ENCODE measurements at places on chromosomes 2 and 18.

DNA sequence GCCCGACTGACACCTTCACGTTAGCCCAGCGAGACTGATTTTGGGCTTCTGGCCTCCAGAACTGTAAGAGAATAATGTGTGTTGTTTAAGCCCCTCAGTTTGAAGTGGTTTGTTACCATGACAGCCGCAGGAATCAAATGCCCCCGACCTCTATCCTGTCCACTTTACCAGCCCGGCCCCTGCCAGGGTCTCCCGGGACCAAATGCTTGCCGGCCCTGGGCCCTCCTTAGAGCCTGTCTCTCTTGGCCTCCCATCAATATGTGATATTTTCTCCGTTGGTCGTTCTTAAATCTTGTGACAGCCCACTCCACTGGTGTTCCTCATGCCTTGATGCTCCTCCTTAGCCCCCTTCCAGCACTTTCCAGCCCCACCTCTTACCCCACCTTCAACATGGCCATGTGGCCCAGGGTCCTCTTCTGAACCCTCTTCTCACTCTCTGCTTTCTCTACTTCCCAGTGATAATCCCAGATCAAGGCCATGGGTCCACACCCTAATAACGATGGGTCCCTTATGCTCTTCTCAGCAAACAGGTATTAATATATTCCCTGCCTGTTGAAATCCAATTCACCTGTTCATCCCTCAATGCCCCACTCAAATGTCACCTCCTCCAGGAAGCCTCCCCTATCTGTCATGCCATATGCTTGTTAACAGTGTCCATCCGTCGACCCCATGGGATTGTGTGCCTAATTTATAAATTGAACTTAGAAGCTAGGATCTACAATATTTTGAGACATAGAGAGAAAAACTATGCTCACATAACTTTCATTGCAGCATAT lies 192.8 kb downstream of the ZFP36L2 start:
- no peak for DNase-seq

DNA sequence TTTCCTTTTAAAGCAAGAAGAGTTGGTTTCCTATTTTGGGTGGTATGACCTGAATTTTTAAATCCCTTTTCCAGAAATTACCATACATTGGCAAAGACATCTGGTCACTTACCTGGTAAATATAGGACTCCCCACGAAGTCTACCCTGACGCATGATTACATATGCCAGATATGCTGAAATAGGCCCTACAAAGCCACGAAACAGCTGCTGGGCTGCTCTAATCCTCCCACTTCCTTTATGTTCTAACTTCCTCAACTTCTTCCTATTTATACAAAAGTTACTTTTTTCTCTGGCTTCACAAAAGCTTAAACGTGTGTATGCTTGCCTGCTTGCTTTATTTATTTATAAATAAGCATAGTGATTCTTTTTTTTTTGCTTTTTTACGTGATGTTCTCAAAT lies 186.0 kb upstream of the EPHA4 start:
- no peak for DNase-seq

GRCh38 chr2:181900007-181900651 lies 8.6 kb downstream of the ITPRID2 start:
- no peak for DNase-seq

GRCh38 chr2:22628221-22628620 lies 756.8 kb upstream of the KLHL29 start:
- DNase-seq, result no peak

DNA sequence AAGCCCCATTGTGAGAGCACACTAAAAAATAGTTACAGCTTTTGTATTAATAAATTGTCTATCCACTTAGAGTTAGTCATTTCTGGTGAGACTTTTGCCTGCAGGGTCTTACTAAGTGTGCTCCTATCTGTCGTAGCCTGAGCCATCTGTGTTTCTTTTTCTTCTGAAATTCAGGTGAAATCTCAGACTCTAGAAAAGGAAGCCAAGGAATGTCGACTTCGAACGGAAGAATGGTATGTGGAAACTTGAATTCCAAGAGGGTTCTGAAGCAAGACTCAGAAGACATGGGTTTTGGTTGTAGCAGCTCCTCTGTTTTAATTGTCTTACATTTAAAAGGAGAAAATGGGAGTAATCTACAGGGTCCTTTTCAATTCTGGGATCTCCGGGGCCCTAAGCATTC lies 70.0 kb upstream of the STON1 start:
- DNase-seq, result no peak

DNA sequence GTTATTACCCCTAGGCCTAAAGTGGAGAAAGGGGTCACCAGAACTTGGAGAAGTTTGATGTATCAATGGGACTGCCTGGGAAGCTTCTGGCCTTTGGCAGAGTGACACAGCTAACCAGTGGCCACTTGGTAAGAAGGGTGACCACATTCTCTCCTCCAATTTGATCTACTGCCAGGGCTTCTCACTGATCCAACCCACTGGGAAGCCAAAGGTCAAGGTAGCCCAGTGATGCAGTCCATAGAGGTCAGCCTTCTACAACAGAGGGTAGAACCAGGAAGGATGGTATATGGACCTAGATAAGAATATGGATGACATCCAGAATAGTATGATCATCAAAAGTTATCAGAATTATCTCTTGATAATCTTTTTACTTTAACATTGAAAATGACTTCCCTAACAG lies 493.6 kb downstream of the NYAP2 start:
- no peak for DNase-seq

DNA sequence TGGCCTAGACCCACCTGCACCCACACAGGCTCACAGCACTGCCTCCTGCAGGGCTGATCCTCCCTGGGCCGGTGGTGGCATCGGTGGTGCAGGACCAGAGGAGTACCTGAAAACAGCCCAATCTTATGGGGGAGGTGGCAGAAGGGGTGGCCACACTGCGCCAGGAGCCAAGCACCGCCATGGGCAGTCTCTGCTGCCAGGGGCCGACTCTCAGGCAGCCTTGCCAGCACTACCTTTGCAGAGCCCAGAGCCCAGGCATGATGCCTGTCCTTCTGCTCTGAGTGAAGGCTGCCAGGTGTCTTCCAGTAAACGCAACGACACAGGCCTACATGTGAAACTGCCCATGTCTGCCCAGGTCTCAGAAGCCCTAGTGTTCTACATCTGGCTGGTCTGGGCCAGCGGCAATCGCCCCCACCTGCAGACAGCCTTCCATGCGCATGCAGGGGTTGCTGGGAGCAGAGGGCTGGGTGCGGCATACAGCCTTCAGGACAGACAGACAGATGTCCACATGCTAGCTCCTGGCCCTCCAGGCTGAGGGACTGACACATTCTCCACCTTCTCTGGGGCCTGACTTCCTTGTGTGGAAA lies 6.8 kb downstream of the HS6ST1 start:
- no peak for DNase-seq

GRCh38 chr2:9144046-9144445 lies 62.6 kb upstream of the ASAP2 start:
- no peak for DNase-seq

DNA sequence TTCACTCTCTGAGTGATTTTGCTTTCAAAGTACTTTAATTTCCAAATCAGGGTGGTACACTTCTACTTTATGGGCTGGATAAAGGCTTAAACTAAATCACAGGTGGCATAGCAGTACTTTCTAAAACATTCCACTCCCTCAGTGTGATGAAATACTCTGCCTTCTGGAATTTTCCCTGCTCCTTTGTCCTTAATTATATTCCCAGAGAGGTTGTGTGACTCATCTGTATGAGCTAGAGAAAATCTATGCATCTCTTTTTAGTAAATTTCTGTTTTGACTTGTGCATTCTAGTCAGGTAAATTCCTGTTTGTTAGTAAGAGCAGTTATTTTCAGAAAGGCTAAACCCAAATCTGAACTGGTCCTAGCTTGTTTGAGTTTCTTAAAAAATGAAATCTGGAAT lies 29.0 kb upstream of the PLA2R1 start:
- no peak for DNase-seq

DNA sequence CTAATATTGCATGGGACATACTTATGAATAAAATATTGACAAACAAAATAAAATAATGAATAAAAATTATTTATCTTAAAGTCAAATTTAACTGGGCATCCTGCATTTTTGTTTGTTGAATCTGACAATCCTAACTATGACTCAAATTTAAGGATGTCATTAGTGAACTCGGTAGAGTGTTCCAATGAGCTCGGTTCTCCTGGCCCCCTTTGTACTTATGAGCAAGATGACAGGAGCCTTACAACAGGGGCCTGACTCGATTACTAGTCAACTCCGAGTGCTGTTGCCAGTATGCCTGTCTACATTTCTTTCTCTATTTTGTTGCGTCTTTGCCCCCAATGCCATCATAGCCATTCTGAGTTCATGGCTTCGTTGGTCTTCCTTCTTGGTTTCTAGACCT lies 40.3 kb downstream of the HRH4 start:
- DNase-seq, result no peak

DNA sequence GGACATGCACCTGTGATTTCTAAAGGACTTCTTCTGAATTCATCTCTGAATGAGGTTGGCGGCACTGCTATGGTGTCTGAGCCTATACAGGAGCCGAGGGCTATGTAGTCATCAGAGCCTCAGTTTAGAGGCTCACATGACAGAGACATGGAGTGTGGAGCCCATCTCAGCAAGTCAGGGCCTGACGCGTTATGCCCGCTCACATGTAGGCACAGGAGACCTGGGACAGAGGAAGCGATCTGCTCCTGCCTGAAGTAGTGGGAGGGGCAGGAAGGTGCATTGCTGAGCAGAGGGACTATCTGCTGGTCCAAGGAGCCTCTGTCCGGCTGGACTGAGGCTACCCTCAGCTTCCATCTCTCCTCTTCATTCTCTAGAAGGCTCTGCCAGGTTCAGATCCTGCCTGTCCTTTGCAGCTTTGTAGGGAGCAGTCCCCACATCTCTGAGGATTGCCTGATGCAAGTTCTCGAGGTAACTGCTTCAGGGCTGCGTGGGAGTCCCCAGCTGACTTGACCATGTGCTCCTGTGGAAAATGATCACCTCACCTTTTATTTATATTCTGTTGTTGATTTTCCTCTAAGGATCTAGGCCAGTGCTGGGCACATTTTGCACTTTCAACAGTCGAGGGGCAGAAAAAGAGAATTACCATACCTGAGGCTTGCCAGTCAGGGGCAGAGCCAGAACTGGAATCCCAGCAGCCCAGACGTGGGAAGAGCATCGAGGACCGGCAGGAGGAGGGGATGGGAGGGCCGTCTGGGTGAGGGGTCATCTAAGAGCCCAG lies 16.6 kb downstream of the KLHL29 start:
- DNase-seq, result no peak

DNA sequence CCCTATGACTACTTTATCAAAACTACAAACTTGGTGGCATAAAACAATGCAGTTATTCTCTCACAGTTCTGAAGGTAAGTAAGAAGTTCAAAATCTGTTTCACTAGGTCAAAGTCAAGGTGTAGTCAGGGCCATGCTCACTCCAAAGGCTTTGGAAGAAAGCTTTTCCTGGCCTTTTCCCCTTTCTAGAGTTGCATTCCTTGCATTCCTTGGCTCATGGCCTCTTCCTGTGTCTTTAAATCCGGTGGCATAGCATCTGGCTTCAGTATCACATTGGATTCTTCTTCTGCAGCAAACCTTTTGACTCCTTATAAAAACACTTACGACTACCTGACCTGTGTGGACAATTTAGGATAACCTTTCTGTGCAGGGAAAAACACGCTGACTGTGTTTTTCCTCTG lies 543.5 kb upstream of the HNMT start:
- no peak for DNase-seq

GRCh38 chr18:77077941-77078689 lies 54.5 kb downstream of the MBP start:
- DNase-seq, result no peak

GRCh38 chr2:168458139-168458538 lies 2.1 kb downstream of the CERS6 start:
- no peak for DNase-seq

DNA sequence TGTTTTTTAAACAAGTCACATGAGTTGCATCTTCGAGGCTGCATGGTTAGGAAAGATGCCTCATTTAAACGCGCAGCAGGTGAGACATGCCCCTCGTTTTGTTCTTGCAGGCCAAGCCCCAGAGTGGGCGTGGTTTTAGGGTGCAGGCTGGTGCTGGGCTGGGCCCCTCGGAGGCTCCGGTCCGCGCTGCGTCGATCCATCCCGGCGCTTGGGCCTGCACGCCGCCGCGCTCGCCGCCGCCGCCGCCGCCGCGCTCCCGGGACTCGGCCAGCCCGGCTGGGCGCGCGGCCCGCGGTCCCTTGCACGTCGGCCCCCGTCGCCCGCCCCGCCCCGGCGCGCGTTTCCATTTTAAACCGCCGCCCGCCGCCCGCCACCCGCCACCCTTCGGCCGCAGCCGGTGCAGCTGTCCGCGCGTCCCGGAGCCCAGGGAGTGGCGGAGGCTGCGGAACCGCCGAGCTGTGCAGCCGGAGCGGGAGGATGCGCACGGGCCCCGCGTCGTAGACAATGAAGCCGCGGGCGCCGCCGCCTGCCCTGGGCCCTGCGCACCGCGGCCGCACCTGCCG lies 175.5 kb downstream of the AGAP1 start:
- no peak for DNase-seq

- DNase-seq, result no peak
These were observed 52.9 kb downstream of the NR4A2 start for GRCh38 chr2:156279446-156280150.

DNA sequence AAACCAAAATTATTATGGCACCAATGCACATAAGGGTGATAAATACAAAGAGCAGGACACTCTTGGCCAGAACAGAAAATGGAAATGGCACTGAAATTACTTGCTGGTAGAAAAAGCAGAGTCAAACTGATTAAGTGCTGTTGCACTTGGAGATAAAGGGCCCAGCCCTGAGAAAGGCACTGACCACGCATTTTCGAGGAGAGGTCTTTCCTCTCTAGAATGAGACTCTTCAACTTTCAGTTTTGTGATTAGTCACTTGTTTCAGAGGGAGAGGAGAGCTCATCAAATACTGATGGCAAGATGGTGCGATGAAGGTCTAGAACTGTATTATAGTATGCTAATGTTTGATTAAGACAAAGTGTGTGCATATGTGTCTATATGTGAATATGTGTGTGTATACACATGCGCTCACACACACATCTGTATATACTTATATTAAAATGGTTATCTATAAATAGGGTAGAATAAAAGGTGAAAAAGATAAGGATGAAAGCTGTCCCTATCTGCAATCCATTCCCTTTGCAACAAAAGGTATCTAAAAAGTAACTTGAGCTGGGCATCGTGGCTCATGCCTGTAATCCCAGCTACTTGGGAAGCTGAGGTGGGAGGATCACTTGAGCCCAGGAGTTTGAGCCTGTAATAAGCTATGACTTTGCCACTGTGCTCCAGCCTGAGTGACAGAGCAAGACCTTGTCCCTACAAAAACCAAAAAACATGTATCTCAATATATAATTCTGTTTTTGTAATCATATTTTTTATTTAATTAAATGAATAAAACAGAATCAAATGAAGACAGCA lies 48.8 kb upstream of the ZDBF2 start:
- DNase-seq, result no peak

GRCh38 chr2:127859712-127860085 lies 1.7 kb upstream of the POLR2D start:
- DNase-seq, result no peak

DNA sequence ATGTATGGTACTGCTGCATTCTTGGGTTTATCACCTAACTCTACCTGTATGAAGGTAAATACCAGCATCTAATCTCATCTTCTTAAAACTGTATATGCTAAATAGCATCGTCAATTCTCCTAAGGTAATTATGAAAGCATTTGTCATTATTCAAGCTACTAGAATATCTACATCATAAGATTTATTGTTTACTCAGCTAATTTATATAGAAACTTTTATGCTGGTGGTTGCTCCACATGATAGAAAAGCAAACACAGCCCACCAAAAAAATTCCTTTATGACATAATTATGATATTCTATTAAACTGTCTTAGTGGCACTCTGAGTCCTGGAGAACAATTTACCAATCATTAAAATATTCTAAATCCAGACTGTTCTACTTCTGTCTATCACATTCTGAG lies 1226.1 kb upstream of the NRXN1 start:
- DNase-seq, result no peak
